GM03348 (cell line): ENCODE measurements at places on chromosomes 11 and 22.
A peak's percentile ranks its signal among the peaks of the same experiment; 100 is the strongest.

DNA sequence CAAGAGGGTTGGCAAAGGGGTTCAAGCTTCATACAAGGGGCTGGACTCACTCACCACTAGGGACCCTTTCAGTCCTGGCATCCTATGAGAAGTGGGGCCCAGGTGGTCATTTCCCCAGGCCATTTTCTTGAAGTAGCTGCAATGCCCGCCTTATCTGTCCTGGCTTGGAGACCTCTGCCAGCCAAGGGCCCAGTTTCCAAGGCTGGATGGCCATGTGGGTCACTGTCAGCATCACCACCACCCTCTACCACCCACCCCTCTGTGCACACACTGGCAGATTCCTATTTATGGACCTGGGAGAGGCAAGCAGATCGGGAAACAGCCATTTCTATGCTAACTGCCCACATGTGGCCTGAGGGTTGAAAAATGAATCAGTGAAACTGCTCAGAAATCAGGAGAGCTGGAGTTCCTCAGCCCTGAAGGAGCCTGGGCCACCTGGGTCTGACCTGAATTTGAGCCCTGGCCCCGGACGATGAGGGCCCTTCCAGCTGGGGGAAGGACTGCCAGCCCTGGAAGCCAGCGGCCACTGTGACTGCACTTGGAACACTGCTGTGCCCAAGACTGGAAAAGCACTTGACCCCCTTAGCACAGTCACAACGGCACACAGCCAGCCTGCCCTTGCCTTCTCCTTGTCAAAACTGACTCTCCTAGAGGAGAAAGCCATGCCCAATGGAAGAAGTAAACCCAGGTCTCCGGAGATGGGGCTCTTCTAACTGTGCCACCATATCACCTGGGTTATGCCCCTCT lies 442.2 kb downstream of the BUD13 start:
- no peak for DNase-seq

DNA sequence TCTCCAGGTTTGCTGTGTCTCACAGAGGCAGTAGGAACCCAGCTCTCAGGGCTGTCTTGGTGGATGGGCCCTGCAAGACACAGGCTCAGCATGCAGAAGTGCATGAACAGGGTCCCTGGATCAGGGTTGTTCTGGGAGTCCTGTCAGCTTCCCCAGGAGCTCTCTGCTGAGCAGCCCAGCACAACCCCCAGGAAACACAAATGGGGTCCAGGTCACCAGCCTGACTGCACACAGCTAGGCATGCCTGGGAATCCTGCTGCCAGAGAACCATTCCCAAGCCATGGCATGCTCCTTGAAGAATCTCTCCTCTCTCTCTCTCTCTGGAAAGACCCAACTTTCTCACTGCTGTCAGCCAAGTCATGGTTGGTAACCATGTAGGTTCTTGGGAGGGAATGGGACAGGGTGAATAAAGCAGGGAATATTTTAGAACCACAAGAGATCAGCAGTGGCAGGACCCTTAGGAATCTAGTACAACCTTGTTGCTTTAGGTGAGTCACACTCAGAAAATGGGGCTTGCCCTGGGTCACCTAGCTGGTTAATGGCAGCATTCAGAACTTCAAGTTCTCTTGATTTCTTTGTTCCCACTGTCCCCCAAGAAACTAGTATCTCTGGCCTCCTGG lies 21.4 kb downstream of the TUB start:
- DNase-seq, result no peak

GRCh38 chr11:45933131-45933831 lies 10.8 kb downstream of the LARGE2 start:
- no peak for DNase-seq

- no peak for DNase-seq
These were observed 51.4 kb upstream of the RASD2 start for GRCh38 chr22:35489239-35489638.

GRCh38 chr11:75349521-75350116 lies 1.8 kb downstream of the ARRB1 start:
- no peak for DNase-seq

GRCh38 chr22:26671317-26672059 lies 14.1 kb downstream of the MIAT start:
- DNase-seq, result no peak

DNA sequence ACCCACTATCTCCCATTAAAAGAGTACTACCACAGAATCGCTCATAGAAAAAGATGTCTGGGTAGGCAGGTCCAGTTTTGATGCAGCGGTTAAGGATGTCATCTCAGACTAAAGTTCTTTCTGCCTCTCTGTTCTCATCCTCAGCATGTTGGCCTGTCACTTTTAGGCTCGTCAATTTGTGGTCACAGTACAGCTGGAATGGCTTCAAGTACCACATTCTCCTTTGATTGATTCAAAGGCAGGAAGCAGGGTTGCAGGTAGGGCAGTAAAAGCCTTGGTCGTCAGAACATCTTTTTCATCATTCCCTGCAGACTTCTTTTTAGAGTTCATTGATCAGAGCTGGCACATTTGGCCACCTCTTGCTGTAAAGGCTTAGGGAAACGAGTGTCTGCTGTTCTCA lies 28.7 kb downstream of the SDHD start:
- no peak for DNase-seq

DNA sequence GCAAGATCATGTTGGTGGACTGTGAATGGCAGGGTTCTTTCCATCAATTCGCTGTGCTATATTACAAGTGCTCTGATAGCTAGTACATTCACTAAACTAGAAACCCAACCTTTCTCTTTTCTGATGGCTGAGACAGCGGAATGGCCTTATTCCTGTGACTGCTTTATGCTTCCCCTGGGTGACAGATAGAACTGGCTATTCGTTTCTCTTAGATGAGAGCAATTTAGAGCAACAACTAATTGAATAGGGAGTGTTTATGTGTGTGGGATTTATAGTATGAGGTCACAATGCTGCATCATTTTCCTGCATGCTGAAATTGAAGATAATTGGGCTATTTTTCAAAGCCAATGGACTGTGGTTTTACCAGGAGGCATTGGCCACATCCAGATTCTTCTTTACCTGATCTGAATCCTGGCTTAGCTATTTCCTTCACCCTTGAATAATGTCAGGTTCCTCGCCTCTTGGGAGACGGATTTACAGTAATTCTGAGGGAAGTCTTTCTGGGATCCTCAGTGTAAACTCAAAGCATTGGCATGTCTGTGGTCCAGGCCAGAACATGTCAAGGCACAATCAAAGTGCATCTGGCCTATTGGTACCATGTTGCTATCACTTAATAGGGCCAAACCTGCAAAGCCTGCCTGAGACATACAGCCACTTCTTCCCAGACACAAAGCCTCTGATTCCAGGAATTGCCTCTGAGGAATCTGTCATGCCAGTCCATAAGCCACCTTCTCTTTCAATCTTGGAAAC lies 775.0 kb upstream of the API5 start:
- DNase-seq, result no peak

- DNase-seq, result no peak
These were observed 770 bp downstream of the SLC7A4 start for GRCh38 chr22:21031545-21032036.

DNA sequence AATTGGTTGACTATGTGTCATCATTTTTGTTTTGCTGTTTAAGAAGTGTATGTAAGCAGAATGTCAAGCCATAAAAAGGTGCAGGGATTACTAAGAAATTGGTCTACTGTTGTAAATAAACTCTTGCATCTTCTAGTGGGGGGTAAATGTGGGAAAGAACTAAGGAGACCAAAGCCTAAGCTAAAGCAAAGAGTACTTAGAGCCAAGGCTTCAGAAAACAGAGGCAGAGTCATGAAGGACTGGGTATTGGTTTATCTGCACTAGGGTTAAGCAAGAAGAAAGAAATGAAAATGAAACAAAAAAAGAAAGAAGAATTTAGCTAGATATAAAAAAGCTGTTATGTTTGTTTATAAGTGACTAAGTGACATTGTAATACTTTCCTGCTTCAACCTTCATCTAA lies 628.1 kb downstream of the METTL15 start:
- no peak for DNase-seq

- DNase-seq, result no peak
These were observed 117.4 kb downstream of the DBX1 start for GRCh38 chr11:20042811-20043341.

DNA sequence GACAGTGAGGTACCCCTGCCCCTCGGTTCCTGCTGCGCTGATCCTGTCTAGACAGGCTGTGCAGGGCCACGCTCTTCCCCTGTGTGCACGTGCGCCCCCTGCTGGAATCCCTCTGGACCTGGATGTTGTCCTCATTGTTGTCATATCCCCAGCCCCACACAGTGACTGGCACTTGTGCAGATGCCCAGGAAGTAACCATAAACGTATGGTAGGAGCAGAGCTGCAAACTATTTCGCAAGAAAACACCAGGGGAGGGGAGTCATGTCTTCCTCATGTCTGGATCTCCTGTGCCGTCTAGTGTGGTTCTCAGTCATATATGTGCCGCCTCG lies 114.7 kb downstream of the CRYBB2 start:
- no peak for DNase-seq

- DNase-seq, result no peak
These were observed 8.3 kb downstream of the CTSF start for GRCh38 chr11:66559866-66560676.

- no peak for DNase-seq
These were observed 525 bp downstream of the CSDC2 start for GRCh38 chr22:41561335-41561734.

DNA sequence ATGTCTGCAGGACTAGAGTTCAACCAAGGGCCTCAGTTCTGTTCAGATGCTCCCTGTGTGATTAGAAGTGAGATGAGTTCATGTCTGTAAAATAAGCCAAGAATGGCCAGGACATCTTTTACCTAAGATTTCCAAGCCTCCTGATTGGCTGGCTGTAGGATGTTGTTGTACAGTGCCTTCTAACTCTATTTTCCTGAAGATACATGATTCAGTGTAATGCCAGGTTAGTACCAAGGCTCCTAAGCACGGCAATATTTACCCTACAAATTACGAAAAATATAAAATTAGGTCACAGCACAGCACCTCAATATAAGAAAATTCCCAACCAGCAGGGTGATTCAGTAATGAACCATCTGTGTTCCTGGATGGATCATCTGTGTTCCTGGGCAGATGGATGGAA lies 140.0 kb upstream of the MTMR2 start:
- no peak for DNase-seq

- peak; percentile 79 for DNase-seq
These were observed 55.3 kb downstream of the NFAM1 start for GRCh38 chr22:42376711-42377554.

GRCh38 chr22:44990328-44990727 lies 19.5 kb downstream of the PHF21B start:
- DNase-seq, result no peak

GRCh38 chr22:39873965-39874364 lies 19.6 kb downstream of the ENTHD1 start:
- DNase-seq, result no peak

DNA sequence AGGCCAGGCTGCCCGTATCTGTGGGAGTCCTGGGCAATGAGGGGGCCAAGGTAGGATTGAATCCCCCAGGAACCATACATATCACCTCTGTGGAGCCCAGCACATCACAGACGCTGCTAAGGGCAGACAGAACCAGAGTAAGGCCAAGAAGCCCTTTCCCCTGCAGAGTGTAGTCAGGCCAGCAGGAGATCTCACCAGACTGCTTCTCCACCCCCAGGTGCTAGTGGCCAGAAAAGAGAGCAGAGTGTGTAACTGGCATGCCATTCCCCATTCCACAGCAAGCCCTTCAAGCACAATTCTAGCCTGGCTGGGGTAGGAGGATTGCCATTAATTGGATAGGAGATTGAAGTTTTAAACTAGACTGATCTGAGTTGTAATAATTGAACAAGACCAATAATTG lies 28.0 kb upstream of the FCHSD2 start:
- no peak for DNase-seq

DNA sequence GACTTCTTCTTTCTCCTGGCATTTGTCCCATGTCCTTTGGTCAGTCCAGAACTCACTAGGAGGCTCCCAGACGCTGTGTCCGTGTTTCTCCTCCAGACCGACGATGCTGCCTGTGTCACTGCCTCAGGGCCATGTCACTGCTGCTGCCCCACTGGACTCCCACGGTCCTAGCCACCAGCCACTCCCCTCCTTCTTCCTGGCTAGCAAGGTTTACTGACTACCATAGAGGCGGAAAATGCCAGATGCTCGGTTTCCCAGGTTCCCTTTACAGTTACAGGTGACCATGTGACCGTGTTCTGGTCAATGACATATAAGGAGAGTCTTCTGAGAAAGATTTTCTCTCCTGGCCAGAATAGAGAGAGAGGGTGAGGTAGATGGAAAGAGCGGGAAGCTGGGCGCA lies 40.7 kb upstream of the RBFOX2 start:
- DNase-seq, result no peak

- DNase-seq, result no peak
These were observed 1.0 kb downstream of the B4GALNT4 start for GRCh38 chr11:370070-370941.

- peak; percentile 9 for DNase-seq
These were observed 58.6 kb downstream of the OTOG start for GRCh38 chr11:17605651-17606122.

GRCh38 chr11:16406226-16406625 lies 49.9 kb upstream of the SOX6 start:
- no peak for DNase-seq

DNA sequence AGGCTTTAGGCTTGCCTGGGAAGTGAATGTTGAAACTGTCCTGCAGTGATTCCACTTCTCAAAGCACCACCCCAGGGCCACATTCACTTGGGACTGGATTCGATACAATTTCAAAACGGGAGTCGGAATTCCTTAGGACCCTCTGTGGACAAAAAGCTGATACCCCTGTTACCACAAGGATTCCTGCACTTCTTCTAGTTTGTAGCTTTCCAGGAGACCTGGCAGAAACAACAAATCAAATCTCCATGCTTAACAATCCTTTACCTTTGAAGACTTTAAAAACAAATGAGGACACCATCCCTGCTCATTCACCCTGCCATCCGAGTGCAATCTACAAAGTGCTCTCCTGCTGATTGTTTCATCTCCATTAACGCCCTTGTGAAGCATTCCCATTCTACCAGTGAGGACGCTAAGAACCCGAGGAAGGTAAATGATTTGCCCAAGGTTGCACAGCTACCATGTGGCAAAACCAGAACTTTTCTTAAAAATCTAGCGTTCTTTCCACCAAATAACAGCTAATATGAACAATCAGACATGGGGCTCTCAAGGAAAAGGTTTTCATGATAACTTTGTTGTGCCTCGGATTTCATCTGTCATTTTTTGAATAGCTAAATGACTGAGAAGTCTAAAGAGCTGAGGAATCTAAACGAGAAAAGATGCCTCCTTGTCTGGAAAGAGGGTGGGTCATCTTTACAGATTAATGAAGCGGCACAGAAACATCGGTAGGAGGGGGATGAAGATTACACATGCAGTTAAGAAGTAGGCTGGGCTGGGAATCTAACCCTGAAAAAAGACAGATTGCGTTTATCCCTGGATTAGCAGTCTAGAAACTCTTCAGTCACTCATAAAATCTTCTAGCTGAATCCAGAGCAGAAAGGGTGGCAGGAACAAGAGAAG lies 720 bp upstream of the MPZL2 start:
- DNase-seq, result no peak

- DNase-seq, result peak; percentile 47
These were observed 6.0 kb upstream of the PAX6 start for GRCh38 chr11:31817054-31817620.

- no peak for DNase-seq
These were observed 87.6 kb upstream of the OR9Q1 start for GRCh38 chr11:57936050-57936418.

GRCh38 chr22:33917744-33918406 lies 2.4 kb downstream of the LARGE1 start:
- peak; percentile 29 for DNase-seq

GRCh38 chr11:82775736-82776346 lies 42.2 kb upstream of the FAM181B start:
- DNase-seq, result peak; percentile 71

GRCh38 chr11:36306888-36307287 lies 10.8 kb downstream of the PRR5L start:
- DNase-seq, result peak; percentile 27

- DNase-seq, result no peak
These were observed 3.3 kb upstream of the LIN7C start for GRCh38 chr11:27509908-27510307.

- DNase-seq, result no peak
These were observed 46.5 kb downstream of the FCHSD2 start for GRCh38 chr11:73095613-73096012.
